ENCODE measurements at places on chromosomes 12 and 14. TPM values are rescaled to one million over a fixed set of nuclear protein-coding genes. Genes with fewer than 3 reads are reported as not detected.

Gene CISTR
- not detected for polyA plus RNA-seq

Gene WDR89
- polyA plus RNA-seq, result 5.1 TPM

Gene CNTN1
- polyA plus RNA-seq, result 19.5 TPM

Gene RFX4
- 5.5 TPM for polyA plus RNA-seq

Gene RDH5
- 2.0 TPM for polyA plus RNA-seq

Gene C3AR1
- polyA plus RNA-seq, result 4.1 TPM

Gene CLBA1
- 15.8 TPM for polyA plus RNA-seq

Gene GPR84
- polyA plus RNA-seq, result not detected

Gene B4GALNT1
- polyA plus RNA-seq, result 42.2 TPM

Gene RAB5B
- 156 TPM for polyA plus RNA-seq

Gene TAS2R7
- polyA plus RNA-seq, result not detected

Gene HHIPL1
- 3.1 TPM for polyA plus RNA-seq

Gene GPRC5D
- polyA plus RNA-seq, result not detected

DNA sequence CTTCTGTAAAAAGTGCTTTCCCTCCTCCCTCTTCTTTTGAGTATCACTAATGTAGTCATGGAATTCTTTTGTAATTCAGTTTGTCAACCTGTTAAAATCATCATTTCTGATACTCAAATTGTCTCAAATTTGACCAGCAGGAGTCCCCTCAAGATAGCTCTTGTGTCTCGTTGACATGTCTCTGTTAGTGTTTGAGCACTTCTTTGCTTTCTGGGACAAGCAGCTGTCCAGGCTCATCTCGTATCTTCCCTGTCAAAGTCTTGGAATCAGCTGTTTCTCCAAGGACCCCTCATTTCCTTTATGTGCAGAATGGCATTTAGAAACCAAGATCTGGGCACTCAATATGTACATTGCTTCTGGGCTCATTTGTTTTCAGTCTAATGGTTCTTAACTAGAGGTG, 10.7 kb downstream of the CIPC start:
- DNase-seq, result no peak

DNA sequence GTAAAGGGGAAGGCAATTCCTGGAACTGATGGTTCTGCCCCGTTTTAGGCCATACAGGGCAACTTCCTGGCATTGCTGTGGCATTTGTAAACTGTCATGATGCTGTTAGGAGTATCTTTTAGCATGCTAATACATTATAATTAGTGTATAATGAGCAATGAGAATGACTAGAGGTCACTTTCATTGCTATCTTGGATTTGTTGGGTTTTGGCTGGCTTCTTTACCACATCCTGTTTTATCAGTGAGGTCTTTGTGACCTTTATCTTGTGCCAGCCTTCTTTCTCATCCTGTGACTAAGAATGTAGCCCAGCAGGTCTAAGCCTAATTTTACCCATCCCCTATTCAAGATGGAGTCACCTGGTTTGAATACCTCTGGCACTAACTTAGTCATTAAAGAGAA, 51.2 kb downstream of the TESPA1 start:
- no peak for DNase-seq

GRCh38 chr12:110301065-110301806, 20.2 kb downstream of the ATP2A2 start:
- no peak for DNase-seq

DNA sequence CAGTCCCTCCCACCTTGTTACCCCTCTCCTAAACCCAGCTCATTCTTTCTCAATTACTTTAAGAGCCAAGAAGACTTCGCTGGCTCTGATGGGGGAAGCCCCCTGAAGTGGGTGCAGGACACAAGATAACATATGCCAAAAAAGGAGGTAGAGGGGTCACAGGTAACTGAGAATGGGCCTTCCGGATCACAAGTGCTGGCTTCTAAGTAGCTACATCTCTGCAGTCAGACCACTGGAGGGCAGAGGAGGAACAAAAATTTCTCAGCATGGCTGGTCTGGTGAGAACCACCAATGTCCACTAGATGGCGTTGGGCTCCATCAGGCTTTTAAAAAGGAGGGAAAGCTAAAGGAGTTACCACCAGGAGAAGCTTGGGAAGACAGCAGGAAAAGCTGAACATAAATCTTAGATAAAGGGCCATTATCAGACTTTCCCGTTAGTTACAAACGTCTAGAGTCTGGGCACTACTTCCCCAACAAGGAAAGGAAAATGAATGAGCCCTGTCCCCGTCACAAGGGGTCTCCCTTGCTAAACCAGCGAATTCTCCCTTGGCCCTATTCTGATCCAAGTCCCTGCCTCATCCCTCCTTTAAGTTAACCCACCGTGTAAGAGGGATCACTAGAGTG, 11.6 kb upstream of the CDH24 start:
- DNase-seq, result peak; percentile 90

DNA sequence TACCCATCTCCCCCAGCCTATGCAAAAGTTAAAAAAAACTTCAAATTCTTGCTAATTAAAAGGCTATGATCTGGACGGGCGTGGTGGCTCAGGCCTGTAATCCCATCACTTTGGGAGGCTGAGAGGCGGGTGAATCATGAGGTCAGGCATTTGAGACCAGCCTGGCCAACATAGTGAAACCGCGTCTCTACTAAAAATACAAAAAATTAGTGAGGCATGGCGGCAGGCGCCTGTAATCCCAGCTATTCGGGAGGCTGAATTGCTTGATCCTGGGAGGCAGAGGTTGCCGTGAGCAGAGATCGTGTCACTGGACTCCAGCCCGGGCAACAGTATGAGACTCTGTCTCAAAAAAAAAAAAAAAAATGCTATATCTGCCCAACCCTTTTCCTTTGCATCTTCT, 925.4 kb downstream of the GALC start:
- DNase-seq, result no peak

DNA sequence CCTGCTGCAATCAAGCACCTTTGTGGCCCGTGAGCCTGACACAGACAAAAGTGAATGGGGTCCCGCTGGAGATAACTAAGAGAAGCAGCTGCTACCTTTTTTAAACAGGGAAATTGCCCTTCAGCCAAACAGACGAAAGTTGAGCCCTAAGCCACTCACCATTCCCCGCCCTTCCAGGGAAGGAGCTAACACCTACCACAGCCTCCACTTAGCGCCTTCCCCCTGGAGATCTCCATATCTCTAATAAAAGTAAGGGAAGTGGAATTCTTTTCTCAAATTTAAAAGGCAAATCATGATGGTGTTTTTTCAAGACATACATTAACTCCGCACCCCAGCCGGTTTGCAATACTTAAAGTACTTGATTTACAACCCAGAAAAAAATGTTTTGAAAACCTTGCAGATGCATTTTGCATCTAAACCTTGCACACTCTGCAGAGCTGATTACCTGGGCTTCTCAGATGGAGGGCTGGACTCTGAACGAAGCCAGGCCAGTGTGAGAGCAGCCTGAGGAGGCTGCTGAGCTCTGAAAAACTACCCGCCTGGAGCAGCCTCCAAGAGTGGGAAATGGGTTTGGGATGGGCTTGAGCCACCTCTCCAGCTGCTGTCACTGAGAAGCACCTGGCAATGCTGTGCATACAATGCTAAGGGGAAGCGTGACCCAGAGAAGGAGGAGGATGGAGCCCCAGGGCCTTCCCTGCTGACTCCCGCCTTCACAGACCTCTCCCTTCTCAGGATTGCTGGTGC, 10.0 kb downstream of the NUAK1 start:
- DNase-seq, result no peak

GRCh38 chr12:49809906-49810389, 18.3 kb downstream of the NCKAP5L start:
- DNase-seq, result no peak

DNA sequence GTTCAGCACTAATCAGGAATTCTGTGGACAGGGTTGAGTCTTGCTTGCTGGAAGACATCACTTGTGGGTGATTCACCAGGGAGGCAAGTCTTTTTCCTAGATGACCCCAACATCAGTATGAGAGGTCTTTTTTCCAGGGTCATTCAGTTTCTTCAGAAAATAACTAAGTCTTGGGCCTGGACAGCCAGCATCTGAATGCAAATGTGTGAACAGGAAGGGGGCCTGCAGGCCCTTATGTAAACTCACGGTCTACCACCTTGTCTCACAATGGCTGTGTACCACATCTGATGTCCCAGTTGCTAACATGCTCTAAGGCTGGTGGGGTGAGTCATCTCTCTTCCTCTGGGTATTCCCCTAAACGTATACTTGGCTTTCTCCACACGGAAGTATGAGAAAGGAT, 79.2 kb downstream of the HECTD4 start:
- no peak for DNase-seq

DNA sequence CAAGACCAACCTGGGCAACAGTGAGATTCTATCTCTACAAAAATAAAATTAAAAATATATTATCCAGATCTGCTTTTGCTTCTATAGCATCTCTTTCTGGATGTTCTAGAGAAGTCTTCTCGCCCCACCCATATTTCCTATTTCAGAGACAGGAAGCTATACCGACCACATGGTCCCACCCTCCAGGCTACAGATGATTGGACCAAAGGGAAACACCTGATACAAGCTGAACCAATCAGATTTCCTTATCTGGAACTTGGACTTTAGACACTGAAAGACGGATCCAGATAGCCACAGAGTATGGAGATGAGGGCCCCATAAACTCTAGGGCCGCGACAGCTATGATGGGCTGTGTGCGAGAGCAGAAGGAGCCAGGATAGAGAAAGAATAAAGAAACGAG, 48.7 kb downstream of the CCDC60 start:
- no peak for DNase-seq

DNA sequence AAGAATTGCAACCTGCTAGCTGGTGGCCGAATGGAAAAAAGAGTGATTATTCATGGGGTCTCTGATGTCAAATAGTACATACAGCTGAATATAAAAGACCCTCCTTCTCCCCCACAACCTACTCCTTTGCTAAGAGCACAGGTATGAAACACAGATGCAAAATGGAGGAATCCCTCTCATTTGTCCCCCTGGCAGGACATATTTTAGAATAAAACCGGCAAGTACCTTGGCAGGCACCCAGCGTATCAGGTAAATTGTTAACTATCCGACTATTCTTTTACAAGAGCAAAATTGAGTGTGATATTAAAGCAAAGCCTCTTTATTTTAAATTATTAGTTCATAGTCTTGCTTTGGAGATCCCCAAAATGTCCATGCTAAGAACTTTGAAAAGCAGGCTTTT, 73.7 kb upstream of the USP44 start:
- no peak for DNase-seq

- DNase-seq, result no peak
Observed at GRCh38 chr14:50055461-50056228, 60.7 kb downstream of the VCPKMT start.

GRCh38 chr12:6996040-6996441, 22.2 kb downstream of the LPCAT3 start:
- no peak for DNase-seq

DNA sequence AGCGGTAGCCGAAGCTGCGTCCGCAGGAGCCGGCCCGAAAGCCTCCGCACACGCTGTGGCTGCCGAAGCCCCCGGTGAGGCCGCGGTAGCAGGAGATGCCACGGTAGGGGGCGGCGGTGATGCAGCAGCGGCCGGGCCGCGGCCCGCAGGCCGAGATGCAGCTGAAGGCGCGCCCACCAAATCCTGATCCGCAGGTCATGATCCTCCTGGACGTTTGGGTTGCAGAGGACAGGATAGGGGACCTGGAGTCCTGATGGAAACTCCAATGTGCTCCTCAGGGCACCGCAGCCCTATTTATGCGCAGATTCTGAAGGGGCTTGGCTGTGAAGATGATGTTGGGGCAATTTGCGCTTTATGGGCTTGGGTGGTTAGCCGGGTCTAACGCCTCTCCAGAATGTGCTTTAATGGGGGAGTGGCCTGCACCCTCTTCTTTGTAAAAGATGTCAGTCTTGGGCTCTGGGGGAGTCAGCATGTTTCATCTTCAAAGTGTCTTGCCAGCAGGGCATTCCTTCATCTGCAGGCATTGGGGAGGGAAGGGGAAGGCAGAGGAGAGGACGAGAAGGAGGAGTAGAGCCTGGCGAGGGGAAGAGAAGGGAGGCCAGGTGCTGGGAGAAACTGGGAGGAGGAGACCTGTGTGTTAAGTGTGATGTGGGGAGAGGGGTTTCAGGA, at the start of gene KRT81:
Gene KRT81 (minus strand): TSS at position 268 of the 669 bp plus-strand sequence. CDS start 69 bp downstream, at position 199.
- peak; percentile 37 for DNase-seq

- no peak for DNase-seq
Observed at GRCh38 chr12:87982208-87982607, 47.0 kb downstream of the C12orf50 start.

DNA sequence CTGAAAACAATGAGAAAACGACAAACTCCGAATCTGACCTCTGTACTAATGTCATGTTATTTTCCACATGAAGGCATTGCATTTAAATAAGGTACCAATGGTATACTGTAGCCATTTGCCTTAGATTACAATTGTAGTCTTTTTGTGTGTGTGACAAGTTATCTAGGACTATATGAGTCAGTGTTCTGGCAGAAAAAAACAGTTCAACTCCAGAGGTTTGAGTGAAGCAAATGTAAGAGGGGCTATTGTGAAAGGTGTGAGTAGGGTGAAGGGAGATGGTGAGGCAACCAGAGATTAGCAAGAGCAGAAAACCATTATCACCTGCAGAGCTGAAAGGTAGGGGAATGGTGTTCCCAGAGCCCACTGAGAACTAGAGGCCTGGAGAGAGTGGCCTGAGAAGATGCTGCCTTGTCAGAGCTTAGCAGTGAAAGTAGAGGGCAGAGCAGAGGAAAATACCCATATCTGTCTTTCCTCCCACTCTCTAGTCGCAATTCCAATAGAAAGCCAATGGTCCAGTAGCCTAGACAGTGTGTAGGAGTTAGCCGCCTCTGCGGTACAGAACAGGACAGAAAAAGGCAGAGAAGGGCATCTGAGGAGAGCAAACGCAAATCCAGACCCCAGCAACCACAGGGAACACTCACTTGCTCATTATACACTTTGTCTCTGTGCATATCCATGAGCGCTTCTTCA, 112.2 kb downstream of the DYRK2 start:
- DNase-seq, result no peak

DNA sequence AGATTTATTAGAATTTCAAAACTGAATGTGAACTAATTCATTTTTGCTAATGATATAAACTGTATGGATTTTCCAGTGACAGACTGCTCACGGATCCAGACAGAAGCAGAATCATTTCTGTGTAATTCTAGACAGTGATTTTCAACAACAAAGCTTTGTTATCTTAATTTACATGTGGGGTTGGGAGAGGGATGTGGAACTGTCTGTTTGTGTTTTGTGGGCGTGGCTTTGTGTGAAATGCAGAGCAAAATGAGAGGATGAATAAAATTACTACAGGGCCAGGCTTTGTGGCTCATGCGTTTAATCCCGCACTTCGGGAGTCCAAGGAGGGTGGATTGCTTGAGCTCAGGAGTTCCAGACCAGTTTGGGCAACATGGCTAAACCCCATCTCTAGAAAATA, 834.7 kb downstream of the GALC start:
- DNase-seq, result peak; percentile 41

Measured in brain (organoid and tissue), 16 donors.